ENCODE measurements at places on chromosomes 13 and 19. TPM values are rescaled to one million over a fixed set of nuclear protein-coding genes. Genes with fewer than 3 reads are reported as not detected.

- H3K4me3 ChIP-seq = no peak overlapping the region
- peaks cover 12% of the 10 kb centered on the region for H3K36me3 ChIP-seq
- peak overlapping the region; percentile 63 for H3K27ac ChIP-seq
- DNase-seq = no peak
- no peaks in the 10 kb centered on the region for H3K27me3 ChIP-seq
- peaks cover 15% of the 10 kb centered on the region for H3K4me1 ChIP-seq
These were observed 38.7 kb downstream of the KCTD4 start for GRCh38 chr13:45162194-45162593.

GRCh38 chr19:29079356-29080032, 133.5 kb downstream of the UQCRFS1 start:
- peaks cover 5% of the 10 kb centered on the region for H3K27me3 ChIP-seq
- DNase-seq = no peak
- no peak overlapping the region for H3K4me3 ChIP-seq
- no peaks in the 10 kb centered on the region for H3K4me1 ChIP-seq
- no peaks in the 10 kb centered on the region for H3K36me3 ChIP-seq
- no peak overlapping the region for H3K27ac ChIP-seq

DNA sequence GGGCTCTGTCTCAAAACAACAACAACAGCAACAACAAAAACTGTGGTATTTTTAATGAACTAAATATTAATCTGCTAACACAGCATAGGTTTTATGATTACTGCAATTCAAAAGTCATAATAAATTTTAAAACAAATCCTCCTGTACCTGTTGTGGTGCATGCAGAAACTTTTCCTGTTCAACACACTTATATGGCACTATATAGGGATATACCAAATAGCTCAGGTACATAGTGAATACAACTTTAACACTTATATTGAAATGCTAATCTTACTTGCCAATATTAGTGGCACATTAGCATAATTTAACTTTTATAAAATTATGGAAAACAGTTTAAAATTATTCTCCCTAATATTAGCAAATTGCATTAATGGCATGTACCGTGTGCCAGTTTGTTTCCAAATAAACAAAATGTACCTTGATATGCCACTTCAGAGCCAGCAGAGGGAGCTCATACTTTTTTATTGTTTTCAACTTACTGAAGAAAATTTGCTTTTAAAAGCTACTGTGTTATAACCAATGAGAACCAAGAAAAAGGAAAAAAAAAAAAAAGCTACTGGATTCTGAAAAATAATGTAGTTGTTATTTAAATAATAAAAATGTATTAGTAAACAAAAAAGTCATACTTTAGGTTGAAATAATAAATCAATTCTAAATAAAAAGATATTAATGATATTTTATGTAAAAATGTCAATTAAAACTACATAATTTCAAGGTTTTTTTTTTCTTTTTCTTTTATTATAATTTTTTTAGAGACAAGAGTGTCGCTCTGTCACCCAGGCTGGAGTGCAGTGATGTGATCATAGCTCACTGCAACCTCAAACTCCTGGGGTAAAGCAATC, 18.0 kb upstream of the RBM26 start:
- peaks cover 25% of the 10 kb centered on the region for H3K4me1 ChIP-seq
- no peak for DNase-seq
- no peaks in the 10 kb centered on the region for H3K36me3 ChIP-seq
- no peak overlapping the region for H3K4me3 ChIP-seq
- H3K27ac ChIP-seq = no peak overlapping the region

CHAMP1 gene
- total RNA-seq = 39.4 TPM

LYPD3 gene
- 3.1 TPM for total RNA-seq

All from activated T-cell treated with anti-CD3 and anti-CD28 coated beads, Interleukin-2, amount 50 U/mL, for 72 hours (primary cell).